Myometrial cell (primary cell): ENCODE measurements at places on chromosomes 7 and 10. TPM values are rescaled to one million over a fixed set of nuclear protein-coding genes. Genes with fewer than 3 reads are reported as not detected.

Gene CYP3A5
- total RNA-seq: 0.89 and 3.2 TPM in 2 replicates

Gene FRMD4A
- total RNA-seq: 30.6 and 31.0 TPM in 2 replicates

Gene NUTM2E
- total RNA-seq: not detected in 2 replicates

Gene EVX1
- 0.86 TPM in 1 of 2 replicates, not detected in the other for total RNA-seq

Gene SLC13A1
- not detected in 2 replicates for total RNA-seq

Gene TDRD1
- 0.35 TPM in 1 of 2 replicates, not detected in the other for total RNA-seq

Gene PDE1C
- 0.18 and 0.86 TPM in 2 replicates for total RNA-seq

Gene LRRC61
- total RNA-seq: 1.7 and 3.9 TPM in 2 replicates

Gene CNPY1
- not detected in 2 replicates for total RNA-seq

Gene AGR2
- total RNA-seq: not detected in 2 replicates

Gene NKX2-3
- not detected in 2 replicates for total RNA-seq

Gene LRMDA
- total RNA-seq: not detected in 2 replicates

Gene GPR26
- total RNA-seq: not detected in 2 replicates

Gene NCF1
- not detected in 2 replicates for total RNA-seq

Gene LIPK
- total RNA-seq: not detected in 2 replicates

Gene EPHB4
- 33.1 and 53.0 TPM in 2 replicates for total RNA-seq

Gene OR2A2
- not detected in 2 replicates for total RNA-seq

Gene WDR86
- total RNA-seq: 17.6 and 19.1 TPM in 2 replicates

Gene POU6F2
- not detected in 2 replicates for total RNA-seq
